ENCODE measurements at places on chromosomes 12 and 14. TPM values are rescaled to one million over a fixed set of nuclear protein-coding genes. Genes with fewer than 3 reads are reported as not detected.

DNA sequence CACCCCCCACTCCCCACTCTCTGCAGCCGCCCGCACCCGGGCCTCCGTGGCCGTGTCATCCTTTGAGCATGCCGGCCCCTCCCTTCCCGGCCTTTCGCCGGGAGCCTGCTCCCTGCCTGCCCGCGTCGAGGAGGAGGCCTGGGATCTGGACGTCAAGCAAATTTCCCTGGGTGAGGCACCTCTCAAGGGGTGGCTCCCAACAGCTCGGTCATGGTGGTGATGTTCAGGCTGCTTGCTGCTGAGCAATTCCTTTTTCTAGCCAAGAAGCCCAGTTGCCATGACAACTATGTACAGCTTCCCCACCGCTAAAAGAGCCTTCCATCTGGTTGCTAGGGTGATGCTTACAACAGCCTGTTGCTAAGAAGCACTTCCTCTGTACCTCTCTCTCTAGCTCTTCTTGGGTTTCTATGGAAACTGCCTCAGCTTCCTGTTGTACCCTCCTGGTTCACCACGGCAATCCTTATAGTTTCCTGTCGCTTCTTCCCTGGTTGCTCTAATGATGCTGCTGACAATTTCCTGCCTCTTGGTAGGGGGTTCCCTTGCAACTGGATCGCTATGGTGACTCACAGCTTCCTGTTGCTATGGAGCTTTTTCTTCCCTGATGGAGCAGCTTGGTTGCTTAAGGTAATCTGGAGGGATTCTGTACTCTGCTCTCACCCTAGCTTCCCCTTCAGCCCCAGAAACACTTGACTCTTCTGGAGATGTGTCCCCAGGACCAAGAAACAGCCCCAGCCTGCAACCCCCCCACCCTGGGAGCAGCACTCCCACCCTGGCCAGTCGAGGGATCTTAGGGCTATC lies 11.0 kb downstream of the ZNF219 start:
- no peak for DNase-seq

- DNase-seq, result no peak
Measured at GRCh38 chr12:121630791-121631355, 4.5 kb downstream of the ORAI1 start.

GRCh38 chr12:56996793-56997545 lies 9.4 kb downstream of the ZBTB39 start:
- DNase-seq, result no peak

DNA sequence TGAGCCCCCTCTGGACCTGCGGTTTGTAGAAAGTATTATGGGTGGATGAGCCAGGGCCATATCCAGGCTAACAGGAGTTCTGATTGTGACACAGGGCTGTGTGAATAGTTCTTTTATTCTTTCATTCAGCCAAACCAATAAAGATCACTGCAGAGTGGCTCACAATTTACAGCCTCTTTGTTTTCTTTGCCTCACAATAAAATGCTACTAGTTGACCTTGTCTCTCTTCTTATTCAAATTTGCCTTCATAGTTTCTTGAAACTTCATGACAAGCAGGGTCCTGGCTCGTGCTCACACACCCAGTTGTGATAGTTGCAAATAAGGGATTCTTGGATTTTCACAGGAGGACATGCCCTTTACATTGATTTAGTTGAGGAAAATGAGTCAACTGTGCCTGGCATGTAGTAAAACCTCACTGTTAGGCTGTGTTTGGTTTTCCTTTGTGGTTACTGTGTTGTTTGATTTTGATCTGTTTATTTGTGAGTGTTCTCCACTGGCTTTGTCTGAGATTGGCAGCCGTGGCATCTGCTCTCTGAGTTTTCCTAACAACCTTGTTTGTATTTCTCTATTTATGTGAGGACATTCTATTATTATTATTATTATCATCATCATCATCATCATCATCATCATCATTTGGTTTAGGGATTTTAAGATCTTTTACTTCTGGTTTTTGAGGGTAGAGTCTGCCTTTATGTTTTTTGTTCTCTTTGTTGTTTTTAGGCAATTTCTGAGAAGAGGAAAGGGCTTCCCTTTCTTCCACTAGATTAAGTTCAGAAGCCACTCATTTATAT lies 2.7 kb upstream of the KRT6B start:
- no peak for DNase-seq

DNA sequence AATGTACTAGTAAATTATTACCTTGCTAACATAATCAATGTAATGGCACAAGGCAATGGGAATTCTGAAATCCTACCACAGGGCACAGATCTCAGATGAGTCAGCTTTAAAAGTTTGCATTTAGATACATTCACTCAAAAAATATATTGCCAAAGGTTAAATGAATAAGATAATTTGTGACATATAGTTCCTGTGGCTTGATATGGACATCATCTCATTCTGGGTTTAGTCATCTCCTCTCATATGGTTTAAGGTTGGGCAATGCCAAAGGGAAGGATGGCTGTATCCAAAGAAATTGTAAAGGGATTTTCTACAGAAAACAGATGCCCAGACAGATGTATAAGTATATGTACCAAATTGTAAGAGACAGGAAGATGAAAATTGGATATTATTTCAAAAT lies 1065.0 kb downstream of the LRFN5 start:
- no peak for DNase-seq

DNA sequence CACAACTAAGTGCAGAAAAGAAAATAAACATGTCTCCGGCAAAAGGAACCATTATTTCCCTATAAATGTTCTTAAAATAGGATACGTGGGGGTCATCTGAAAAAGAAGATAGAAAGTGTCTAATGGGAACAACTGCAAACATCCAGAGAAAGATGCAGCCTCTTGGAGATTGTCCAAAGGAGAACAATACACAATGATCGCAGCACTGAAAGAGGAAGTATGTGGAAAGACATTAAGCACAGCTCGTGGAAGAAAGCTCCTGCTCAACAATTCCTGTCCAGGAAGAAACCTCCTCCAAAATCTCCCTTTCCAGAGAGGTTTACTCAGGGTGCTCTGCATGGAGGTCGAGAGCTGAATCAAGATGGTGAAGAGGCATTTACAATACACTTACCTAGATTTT lies 2.5 kb upstream of the LALBA start:
- DNase-seq, result no peak

OLR1 gene
- 1.4 TPM for polyA plus RNA-seq

All from right renal cortex interstitium (tissue), 3 donors.